Activated CD4-positive, alpha-beta T cell treated with anti-CD3 and anti-CD28 coated beads, Interleukin-2, amount 50 U/mL, for 4 hours (primary cell): ENCODE measurements at places on chromosomes 12 and 14.
A peak's percentile ranks its signal among the peaks of the same experiment; 100 is the strongest.

DNA sequence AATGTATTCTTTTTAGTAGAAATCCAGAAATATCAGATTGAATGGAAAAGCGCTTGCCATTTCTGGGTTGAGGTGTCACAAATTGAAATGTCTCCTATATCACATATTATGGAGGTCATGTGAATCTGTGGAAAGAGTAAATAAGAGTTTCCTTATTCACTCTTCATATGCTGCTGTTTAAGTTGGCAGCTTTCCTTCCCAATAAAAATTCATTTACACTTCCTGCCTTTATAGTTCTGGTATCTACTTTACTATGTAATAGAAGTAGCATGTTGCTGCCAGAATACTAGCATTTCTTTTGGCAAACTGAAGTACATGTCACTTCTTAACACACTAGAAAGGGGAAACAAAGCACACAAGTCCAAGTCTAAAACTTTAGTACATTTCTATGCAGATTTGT, 60.8 kb downstream of the SDR9C7 start:
- no peak for DNase-seq

GRCh38 chr12:99766408-99766807, 118.9 kb downstream of the GARIN6 start:
- no peak for DNase-seq

DNA sequence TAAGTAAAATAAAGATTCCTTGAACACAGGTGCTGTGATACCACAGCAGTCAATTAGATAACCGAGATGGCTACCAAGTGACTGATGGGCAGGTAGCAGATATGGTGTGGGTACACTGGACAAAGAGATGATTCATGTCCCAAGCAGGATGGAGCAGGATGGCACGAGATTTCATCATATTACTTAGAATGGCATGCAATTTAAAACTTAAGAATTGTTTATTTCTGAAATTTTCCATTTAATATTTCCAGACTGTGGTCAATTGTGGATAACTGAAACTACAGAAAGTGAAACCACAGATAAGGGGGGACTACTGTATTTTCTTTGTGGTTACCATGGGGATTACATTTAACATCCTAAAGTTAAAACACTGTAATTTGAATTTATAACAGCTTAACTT, 7.5 kb upstream of the ZFP36L1 start:
- DNase-seq: no peak

DNA sequence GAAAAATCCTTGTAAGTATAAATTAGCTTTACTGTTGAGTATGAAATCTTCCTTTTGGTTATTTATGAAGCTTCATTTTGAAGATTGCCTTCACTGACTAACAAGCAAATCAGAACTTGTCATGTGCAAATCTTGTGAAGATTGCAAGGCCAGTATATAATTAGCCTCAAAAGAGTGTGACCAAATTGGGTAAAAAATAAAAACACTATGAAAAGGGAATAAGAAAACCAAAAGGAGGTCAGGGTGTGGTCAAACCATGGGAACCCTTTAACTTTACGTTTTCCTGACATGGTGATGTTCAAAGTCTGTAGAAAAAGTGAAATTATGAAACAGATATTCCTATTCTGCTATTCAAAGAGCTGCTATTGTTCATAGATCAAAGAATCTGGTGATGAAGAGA, 230.3 kb downstream of the BCAT1 start:
- DNase-seq: no peak

- DNase-seq: no peak
Measured at GRCh38 chr12:28869197-28869596, 279.9 kb upstream of the FAR2 start.

- no peak for DNase-seq
Measured at GRCh38 chr12:8475508-8476203, 19.9 kb downstream of the CLEC6A start.

DNA sequence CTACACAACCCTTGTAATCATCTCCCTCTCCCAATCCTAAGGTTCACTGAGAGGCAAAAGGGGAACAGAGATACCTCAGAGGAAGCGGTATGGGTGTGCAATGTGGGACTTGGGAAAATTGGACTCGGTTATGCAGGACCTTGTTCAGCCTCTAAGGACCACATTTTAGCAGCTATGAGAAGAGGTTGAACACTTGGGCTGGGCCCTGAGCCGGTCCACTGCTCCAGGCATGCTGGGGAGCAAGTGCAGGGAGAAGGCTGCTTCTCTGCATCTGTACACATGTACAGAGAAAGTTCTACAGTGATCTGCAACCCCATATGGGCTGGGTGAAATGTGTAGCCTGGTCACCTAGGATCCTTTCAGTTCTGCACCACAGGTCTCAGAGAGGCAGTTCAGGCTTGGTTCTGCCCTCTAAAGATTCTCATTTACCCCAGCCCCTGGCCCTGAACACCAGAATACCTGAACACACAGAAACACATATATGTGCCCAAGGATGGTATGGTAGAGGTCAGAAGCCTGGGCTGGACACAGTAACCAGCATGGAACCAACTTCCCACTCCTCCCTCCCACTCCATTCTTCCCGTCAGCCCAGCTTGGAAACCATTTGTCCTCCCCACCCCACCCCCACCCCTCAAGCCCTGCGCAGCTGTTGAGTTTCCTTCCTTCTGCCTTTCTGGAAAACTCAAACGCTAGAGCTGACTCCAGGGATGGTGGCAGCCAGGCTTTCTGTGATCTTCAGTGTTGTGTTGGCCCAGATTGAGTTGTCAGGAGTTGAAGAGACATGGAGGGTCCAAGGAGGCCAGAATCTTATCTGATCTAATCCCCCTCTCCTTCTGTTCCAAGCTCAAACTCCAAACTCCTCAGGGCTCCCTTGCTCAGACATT, 10.4 kb downstream of the HOXC5 start:
- no peak for DNase-seq

DNA sequence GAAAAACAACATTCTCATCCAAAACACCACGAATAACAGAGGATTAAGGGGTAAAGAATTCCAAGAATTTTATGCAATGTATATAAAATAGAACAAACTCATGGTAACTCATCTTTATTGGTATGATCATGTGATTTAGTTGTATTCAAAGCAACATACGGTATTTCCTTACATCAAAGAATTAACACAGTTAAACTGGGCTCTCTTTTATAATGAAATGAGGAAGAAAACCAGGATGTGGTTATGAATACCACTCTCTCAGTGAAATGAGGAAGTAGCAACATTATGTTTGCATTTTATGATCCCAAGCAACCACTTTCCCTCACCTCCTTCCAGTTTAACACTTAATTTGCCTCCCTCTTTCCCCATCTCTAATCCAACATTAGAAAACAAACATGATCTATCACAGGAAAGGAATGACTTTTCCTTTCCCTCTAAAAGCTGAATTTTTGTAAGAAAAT, 22.9 kb downstream of the SPTLC2 start:
- no peak for DNase-seq

GRCh38 chr12:6494968-6495367, 1.1 kb downstream of the NCAPD2 start:
- DNase-seq: no peak

DNA sequence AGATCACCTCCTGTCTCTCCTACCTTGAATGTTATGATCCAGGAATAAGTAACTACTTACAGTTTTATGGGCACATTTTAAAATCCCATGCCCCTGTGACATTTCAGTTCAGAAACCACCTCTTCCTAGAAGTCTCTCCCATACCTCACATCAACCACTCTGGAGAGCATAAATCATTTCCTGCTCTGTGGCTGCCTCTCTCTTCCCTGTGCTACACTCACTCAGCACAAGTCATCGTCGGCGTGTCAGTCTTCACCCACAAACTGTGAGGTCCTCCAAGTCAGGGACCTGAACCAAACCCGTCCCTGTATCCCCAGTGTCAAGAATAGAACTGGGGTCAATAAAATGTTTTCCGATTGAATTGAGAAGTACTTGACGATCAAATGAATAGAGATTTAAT, 863.3 kb downstream of the BCL11B start:
- no peak for DNase-seq

- DNase-seq: no peak
Measured at GRCh38 chr12:54161481-54162437, 27.0 kb downstream of the SMUG1 start.

- DNase-seq: no peak
Measured at GRCh38 chr12:3453990-3454680, 36.9 kb upstream of the PRMT8 start.

DNA sequence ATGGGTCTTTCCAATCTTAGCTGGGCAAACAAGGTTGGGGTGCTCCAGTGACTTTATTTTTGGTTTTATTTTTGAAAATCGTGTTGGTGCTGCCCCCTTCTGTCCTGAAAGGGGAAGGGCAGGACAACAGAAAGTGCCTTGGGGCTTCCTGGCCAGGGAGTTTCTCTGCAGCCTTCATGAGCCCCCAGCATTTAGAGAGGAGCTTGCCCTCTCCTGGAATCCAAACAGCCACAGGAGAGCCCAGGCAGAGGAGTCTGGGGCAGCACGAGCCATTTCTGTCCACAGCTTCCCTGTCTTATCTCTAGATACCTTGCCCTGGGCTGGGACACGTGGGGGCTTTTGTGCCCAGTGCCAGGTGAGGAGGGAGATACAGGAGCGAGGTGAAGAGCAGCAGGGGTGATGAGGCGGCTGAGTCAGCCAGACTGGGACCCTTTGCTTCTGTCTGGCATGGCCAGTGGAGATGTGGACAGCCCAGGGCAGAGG, 4.4 kb upstream of the C1RL start:
- no peak for DNase-seq

- no peak for DNase-seq
Measured at GRCh38 chr14:61474701-61475100, 153.3 kb downstream of the PRKCH start.

DNA sequence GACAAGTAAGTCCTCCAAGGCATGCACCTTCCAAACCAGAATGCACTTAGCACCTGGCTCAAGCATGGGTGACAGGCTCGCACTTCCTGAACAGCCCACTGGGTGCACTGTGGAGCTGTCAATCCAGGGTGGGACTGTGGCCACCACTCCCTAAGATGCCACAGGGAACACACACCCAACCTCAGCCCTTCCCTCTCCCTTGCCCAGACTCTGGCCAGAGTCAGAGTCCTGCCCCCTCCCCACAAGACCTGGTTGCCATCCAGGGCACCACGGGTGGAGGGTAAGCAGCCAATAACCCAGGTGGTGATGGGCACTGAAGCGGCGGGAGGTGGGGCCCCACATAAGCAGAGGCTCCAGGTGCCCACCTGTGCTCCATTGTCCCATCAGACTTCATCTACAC, 160.6 kb downstream of the MYRFL start:
- DNase-seq: no peak

DNA sequence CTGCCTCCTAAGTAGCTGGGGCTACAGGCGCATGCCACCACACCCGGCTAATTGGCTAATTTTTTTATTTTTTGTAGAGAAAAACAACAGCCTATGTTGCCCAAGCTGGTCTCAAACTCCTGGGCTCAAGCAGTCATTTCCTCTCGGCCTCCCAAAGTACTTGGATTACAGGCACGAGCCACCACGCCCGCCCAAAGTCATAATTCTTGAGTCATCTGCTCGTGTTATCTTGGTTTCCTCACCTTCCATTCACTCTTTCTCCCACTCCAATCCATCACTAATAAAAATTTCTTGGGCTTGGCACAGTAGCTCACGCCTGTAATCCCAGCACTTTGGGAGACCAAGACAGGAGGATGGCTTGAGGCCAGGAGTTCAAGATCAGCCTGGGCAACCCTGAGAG, 32.0 kb downstream of the ITGA7 start:
- no peak for DNase-seq

DNA sequence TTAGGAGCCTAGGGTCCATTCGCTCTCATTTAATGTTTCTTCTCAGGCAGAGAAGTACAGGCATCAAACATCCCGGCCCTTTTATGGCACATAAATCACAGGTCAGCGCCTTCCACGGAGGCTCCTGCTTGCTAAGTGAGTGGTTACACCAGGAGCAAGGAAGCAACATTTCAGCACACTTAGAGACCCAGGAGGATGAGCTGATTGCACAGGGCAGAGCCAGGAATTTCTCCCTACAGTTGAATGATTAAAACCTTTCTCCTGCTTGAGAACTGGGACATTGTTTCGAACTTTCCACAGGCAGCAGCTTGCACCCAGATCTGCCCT, 233.4 kb downstream of the SPTSSA start:
- DNase-seq: no peak

DNA sequence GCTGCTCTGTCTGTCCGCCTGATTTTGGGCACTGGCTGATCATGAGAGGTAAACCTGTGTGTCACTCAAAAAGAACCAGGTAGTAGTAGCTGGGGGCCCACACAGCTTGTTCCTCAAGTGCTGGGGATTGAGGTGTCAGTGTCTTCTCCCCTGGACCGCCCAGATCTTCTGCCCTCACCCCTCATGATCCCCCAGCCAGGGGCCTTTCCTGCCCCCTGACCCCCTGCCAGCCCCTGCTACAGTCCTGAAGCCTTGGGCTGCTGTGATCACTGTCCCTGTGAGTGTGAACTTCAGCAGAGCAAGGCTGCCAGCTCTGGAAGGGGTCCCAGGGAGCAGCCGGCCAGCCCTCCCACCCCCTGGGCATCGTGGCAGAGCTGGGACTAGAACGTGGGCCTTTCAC, 11.4 kb downstream of the WSCD2 start:
- no peak for DNase-seq

DNA sequence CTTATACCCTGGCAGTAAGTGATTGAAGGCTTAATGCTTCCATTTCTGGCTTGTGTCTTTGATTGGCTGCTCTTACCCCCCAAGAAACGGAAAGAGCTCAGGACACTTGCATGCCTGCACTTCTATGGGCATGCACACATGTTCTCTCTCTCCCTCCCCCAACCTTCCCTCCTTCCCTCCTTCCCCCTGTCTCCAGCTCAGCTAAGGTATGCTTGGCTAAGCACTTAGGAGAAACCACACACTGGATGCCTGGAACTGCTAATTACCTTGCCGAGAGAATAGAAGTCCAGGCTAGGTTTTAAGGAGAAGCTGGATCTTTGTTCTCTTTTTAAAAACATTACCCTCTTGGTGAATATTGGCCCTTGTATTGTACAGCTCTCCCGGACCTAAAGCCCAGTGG, 1072.8 kb upstream of the TMEM132C start:
- no peak for DNase-seq

DNA sequence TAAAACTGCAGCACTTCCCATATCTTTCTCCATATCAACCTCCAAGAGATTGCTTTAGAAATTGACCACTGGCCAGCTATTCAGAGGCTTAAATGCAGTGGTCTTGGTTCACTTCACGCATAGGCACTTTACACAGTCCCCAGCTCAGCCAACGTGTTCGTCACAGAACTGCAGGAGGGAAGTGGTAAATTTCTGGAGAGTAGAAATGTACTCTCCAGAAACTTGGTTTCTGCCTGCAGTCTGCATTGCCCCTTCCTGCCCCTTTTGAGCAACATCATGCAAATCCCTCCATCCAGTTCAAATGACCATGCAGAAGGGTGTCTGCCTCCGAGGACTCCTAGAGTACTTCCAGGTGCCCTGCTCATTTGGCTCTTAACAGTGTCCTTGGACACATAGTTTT, 42.7 kb upstream of the NEDD1 start:
- DNase-seq: no peak

GRCh38 chr12:29929295-29929694, 145.6 kb upstream of the TMTC1 start:
- no peak for DNase-seq

- DNase-seq: peak; percentile 1
Measured at GRCh38 chr14:68137704-68138619, 318.4 kb downstream of the RAD51B start.
